ENCODE measurements at places on chromosomes 12 and 14. TPM values are rescaled to one million over a fixed set of nuclear protein-coding genes. Genes with fewer than 3 reads are reported as not detected.
A peak's percentile ranks its signal among the peaks of the same experiment; 100 is the strongest.

- no peak for DNase-seq
Measured at GRCh38 chr12:71158361-71158882, 623 bp upstream of the TSPAN8 start.

GRCh38 chr12:32201976-32202375 lies 95.3 kb downstream of the BICD1 start:
- DNase-seq: no peak

GRCh38 chr12:50636505-50636904 lies 127.4 kb upstream of the ATF1 start:
- DNase-seq: no peak

DNA sequence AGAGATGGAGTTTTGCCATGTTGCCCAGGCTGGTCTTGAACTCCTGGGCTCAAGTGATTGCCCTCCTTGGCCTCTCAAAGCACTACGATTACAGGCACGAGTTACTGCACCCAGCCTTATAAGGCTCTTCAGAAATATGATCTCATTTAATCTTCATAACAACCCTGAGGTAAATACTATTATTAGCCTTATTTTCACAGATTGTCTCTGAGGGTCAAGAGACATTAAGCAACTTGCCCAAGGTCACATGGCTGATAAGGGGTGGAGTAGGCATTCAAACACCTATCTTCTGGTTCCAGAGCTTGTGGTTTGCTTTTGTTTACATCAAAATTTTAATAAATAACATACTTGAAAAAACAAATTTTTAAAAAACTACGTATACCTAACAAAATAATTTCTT lies 5.1 kb downstream of the PRKAG1 start:
- no peak for DNase-seq

GRCh38 chr12:77918046-77918445 lies 87.4 kb downstream of the NAV3 start:
- DNase-seq: no peak

DNA sequence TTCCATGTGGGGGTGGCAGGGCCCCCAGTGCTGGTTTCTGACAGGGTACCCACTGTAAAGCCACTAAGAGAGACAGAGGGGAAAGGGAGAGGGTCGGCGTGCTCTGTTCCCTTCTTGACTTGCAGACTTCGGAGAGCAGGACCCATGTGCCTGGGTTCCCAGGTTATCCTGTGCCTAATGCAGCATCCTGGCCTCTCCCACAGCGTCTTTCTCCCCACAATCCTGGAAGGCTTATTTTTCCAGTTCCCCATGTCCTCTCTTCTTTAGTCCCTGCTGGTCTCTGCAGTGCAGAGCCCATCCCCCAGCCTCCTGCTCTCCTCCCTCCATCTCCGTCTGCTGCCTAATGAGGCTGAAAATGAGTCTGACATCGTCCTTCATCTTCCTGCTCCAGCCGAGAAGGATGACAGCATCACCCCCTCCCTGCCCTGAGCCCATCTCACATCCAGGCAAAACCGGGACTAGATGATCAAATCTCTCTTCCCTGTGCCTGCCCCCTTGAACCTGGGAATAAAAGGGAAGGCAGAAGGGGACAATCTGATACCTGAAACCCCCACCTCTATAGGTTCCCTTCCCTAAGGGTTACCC lies 15.1 kb downstream of the CALCOCO1 start:
- DNase-seq: no peak

GRCh38 chr12:72037006-72037795 lies 98.6 kb downstream of the TPH2 start:
- DNase-seq: no peak

- DNase-seq: no peak
Measured at GRCh38 chr14:103702497-103703432, 12.5 kb downstream of the XRCC3 start.

- no peak for DNase-seq
Measured at GRCh38 chr14:102081231-102082080, 5.4 kb downstream of the HSP90AA1 start.

DNA sequence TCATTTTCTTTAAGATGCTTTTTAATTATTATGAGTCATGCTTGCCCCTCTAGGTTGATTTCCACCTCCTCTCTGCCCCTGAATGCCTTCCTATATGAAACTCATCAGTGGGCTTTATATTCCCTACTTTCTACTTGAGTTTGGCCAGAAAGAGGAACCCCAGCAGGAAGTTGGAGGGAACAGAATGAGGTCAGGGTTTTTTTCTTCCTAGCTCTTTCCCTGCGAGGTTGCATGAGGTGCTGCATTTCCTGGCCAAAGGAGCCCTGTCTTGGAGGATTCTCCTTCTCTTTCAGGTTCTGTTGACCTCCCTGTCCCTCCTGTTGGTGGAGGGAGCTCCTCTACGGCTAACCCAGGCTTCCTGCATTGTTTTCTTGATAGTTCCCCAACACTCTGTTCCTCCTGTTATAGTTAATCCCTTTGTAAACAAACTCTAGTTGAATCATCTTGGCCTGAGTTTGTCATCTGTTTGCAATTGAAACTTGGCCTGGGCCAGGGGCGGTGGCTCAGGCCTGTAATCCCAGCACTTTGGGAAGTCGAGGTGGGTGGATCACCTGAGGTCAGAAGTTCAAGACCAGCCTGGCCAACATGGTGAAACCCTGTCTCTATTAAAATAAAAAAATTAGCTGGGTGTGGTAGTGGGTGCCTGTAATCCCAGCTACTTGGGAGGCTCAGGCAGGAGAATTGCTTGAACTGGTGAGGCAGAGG lies 15.3 kb upstream of the SPIC start:
- DNase-seq: peak; percentile 63

- peak; percentile 86 for DNase-seq
Measured at GRCh38 chr14:104687601-104688504, 1.6 kb upstream of the INF2 start.

DNA sequence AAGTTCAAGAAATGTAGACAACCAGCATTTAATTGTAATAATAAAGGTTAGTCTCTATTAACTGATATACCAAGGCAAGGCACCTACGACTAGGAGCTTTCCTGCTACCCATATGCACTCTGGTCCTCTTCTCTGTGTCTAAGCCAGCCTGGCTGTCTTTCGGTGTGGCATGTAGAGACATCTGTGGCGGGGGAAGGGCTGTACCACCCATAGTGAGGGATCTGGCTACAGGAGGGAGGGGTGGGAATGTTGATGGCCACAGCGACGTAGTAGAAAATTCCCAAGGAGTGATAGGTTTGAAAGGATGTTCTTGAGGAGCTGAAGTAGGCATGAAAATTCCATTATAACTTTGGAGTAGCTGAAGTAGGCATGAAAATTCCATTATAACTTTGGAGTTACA lies 344.2 kb downstream of the ATP23 start:
- DNase-seq: peak; percentile 7

DNA sequence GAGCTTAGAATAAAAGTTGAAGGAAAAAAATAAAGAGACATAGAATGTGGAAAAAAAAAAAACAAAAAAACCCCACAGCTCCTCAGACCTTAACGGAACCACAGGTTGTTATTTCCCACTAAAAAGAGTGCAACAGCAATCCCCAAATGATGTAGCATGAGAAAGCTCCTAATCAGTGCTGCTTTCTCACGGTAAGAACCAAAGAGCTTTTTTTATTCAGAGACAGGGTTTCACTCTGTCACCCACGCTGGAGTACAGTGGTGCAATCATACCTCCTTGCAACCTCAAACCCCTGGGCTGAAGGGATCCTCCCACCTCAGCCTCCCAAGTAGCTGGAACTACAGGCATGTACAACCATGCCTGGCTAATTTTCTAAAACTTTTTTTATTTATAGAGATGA lies 13.3 kb downstream of the NDUFA12 start:
- no peak for DNase-seq

DNA sequence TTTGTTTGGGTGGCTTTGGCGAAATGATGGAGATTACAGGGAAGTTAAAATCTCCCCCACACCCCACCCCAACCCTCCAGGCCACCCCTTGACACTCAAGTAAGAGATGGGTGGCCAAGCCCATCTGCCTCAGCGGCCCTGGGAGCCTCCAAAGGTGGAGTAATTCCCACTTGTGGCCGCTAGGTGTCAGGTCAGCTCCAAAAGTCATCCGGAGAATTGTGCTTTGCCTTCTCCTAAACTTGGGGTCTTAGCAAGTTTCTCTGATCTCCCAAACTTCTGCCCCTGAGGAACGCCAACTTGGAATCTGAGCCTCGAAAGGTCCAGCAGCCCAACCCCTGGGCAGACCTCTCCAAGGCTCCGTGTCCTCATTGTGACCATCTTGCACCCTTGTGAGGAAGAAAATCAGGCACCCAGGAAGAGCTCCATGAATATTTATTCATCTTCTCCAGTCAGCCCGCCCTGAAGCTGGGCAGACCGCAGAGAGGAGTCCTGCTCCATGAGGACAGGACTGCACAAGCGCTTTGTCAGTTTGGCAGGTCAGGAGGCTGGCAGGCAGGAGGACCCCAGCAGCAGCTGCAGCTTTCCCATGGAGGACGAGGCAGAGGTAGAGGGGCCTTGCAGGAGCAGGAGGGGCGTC lies 46.7 kb downstream of the LRRC74A start:
- DNase-seq: peak; percentile 63

DNA sequence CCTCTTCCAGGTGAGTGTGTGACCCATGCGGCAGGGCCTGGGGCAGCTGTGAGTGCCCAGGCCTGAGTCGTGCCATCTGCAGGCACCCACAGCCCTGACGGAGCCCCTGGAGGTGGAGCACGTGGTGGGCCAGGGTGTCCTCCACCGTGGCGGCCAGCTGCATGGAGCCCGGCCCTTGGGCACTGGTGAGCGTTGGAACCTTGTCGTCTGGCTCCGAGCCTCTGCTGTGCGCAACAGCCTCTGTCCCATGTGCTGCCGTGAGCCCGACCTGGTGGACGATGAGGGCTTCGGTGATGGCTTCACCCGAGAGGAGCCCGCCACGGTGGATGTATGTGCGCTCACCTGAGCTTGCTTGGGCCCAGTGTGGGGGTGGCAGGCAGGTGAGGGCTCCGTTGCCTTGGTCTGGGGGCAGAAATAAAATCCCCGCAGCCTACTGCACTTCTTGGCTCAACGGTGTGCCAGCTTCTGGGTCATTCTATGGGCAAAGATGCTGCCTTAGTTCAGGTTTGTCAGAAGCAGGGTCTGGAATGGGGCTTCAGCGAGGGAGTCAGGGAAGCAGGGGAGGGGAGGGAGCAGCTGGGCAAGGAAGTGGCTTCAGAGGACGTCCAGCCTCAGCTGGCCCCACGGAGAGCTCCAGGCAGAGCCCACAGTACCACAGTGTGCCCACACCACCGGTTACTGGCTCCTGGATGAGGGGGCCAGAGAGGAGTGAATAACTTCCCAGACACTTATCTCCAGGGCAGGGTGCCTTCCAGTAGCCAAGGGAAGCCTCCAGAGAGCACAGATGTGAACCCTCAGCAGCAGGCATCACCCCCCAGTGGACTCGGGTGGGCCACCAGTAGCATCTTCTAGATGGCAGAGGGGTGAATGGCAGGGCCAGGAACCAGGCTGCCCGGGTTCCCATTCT lies 1.2 kb upstream of the ARL6IP4 start:
- DNase-seq: no peak

- no peak for DNase-seq
Measured at GRCh38 chr12:97408363-97408762, 54.2 kb upstream of the RMST start.

DNA sequence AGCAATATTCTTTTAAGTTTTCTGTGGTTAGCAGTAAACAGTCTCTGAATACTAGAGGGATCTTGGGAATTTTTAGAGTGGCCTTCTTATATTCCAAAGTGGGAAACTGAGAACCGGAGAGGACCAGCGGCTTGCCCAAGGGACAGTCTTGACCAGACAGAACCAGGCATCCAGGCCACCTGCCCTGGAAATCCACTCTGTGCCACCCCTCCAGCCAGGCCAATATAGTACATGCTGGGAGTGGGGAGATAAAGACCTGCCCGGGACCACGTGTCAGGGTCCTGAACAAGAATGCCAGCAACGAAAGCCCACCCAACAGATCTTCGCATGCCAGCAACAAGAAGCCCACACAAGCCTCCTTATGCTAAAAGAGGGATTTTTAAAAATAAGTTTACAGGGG lies 49.4 kb upstream of the RIN3 start:
- no peak for DNase-seq

- no peak for DNase-seq
Measured at GRCh38 chr12:106258226-106258625, 10.4 kb upstream of the CKAP4 start.

GRCh38 chr12:1471224-1471623 lies 123.2 kb downstream of the FBXL14 start:
- no peak for DNase-seq

DNA sequence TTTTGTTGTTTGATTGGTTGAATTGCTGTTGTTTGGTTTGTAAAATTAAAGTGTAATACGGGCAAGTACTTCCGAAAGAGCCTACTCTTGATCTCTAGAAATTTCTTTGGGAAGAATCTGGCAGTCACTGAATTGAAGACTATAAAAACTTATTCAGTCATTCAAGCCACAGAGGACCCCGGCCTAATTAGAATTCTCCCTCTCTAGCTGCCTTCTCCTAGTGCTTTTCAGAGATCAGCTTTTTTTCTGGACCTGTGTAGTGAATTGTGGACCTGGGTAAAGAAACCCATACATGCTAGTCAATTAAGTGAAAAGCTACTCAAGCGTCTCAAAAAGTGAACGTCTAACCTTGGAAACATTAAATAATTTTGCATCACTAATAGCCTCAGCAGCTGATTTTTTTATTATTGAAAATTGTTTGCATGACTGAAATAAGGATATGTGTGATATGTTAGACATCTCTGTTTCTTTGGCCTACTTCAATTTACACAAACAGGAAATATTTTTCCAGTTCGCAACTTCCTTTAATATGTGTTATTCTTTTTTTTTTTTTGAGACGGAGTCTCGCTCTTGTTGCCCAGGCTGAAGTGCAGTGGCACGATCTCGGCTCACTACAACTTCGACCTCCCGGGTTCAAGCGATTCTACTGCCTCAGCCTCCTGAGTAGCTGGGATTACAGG lies 27.2 kb downstream of the EFCAB11 start:
- no peak for DNase-seq

GRCh38 chr14:89315493-89316470 lies 101.3 kb downstream of the FOXN3 start:
- no peak for DNase-seq

- no peak for DNase-seq
Measured at GRCh38 chr14:61120576-61120975, 139.5 kb downstream of the SLC38A6 start.

DNA sequence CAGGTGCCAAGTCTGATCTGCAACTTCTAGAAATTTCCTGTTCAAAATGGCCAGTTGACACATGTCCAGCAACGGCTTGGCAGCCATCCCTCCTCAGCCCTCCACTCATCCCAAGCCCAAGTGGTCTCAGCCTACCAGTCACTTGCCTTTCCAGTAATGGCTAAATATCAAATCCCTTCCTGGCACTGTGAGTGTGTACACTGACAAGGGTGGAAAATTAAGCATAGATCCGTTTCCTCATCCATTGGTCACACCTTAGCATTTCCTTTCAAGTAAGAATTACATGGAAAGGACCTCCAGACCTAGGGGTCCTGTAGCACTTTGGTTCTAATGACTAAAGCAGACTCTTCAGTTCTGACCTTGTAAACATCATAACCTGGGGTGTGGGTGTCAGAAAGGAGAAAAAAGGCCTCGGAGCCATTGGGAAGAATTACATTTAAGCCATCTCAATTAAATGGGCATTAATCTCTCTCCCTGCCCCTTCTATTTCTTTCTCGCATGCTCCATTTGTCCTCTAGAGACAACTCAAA lies 15.4 kb downstream of the LLPH start:
- DNase-seq: no peak

GRCh38 chr14:53692451-53692850 lies 264.2 kb downstream of the BMP4 start:
- no peak for DNase-seq

Gene ERBB3
- 0.63 TPM for total RNA-seq

Gene LTBR
- total RNA-seq: 29.8 TPM

Gene TOX4
- 25.5 TPM for total RNA-seq

Gene FRS2
- 17.8 TPM for total RNA-seq

Gene COX8C
- total RNA-seq: not detected

Gene RD3L
- total RNA-seq: not detected

Gene LMNTD1
- total RNA-seq: 0.57 TPM

Gene KIF5A
- total RNA-seq: 0.69 TPM

Gene DNAH10
- total RNA-seq: 0.06 TPM

Gene OR10G3
- total RNA-seq: not detected

All from Daoy (cell line).